ENCODE measurements at places on chromosomes 4 and X. TPM values are rescaled to one million over a fixed set of nuclear protein-coding genes. Genes with fewer than 3 reads are reported as not detected.

The HTN3 gene
- total RNA-seq, result not detected

The DIAPH2 gene
- total RNA-seq, result 32.4 TPM

The RPL34 gene
- 2,198 TPM for total RNA-seq

The PGRMC2 gene
- 30.7 TPM for total RNA-seq

DNA sequence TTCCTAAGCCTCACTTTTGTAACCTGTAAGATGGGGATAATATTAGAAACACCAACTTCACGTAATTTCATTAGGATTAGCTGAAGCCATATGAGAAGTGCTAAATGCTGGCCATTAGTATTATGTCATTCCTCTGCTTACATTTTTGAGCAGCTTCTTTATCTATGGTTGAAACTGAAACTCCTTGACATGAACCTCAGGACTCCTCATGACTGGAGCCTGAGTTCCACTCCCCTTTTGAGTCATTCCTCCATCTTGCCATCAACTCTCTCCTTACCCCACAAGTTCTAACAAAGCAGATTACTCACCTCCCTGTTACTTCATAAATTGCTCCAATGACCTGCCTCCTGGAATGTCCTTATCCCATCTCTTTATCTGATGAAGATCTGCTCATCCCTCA is 123.2 kb upstream of the KCNIP4 start:
- DNase-seq, result no peak

DNA sequence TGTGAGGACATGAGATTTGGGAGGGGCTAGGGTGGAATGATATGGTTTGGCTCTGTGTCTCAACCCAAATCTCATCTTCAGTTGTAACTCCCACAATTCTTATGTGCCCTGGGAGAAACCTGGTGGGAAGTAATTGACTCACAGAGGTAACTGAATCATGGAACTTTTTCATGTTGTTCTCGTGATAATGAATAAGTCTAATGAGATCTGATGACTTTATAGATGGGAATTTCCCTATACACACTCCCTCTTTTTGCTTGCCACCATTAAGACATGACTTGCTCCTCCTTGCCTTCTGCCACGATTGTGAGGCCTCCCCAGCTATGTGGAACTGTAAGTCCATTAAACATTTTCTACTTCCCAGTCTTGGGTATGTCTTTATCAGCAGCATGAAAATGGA is 253.2 kb upstream of the GK2 start:
- no peak for DNase-seq

- DNase-seq, result no peak
Measured at GRCh38 chrX:153245288-153245731, 66.2 kb downstream of the MAGEA1 start.

GRCh38 chr4:110484767-110485166 is 8.8 kb downstream of the ENPEP start:
- no peak for DNase-seq

GRCh38 chr4:186079694-186080093 is 10.7 kb downstream of the TLR3 start:
- no peak for DNase-seq

GRCh38 chr4:184811526-184812198 is 14.1 kb downstream of the ACSL1 start:
- no peak for DNase-seq

Data from B cell (primary cell).